GM13977 (cell line): ENCODE measurements at places on chromosomes 1 and 21.

GRCh38 chr21:29403922-29404538 is 105.3 kb downstream of the BACH1 start:
- no peak for DNase-seq

DNA sequence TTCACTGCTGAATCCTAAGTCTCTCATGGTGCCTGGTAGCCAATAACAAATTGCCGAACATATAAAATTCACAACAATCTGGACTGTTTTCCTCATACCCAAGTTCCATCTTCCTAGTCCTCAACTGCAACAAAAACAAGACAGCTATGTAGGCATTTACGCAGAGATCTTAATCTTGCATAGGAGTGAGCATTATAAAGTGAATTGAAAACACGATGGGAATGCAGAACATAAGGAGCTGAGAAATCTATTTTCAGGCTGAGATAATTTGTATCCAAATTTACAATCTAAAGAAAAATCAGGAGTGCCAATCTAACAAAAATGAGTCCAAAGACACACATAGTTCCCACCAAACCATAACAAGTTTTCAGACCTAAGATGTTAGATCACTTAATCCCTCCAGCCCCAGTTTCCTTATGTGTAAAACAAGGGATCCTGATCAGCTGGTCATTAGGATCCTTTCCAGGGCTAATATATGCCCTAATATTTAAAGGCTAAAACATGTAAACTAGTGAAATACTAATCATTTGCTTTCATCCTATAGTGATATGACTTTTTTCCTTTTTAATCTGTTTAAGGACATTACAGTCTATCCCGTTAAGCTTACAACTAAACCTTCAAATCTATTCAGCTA is 1.9 kb downstream of the SLC16A1 start:
- DNase-seq, result no peak

DNA sequence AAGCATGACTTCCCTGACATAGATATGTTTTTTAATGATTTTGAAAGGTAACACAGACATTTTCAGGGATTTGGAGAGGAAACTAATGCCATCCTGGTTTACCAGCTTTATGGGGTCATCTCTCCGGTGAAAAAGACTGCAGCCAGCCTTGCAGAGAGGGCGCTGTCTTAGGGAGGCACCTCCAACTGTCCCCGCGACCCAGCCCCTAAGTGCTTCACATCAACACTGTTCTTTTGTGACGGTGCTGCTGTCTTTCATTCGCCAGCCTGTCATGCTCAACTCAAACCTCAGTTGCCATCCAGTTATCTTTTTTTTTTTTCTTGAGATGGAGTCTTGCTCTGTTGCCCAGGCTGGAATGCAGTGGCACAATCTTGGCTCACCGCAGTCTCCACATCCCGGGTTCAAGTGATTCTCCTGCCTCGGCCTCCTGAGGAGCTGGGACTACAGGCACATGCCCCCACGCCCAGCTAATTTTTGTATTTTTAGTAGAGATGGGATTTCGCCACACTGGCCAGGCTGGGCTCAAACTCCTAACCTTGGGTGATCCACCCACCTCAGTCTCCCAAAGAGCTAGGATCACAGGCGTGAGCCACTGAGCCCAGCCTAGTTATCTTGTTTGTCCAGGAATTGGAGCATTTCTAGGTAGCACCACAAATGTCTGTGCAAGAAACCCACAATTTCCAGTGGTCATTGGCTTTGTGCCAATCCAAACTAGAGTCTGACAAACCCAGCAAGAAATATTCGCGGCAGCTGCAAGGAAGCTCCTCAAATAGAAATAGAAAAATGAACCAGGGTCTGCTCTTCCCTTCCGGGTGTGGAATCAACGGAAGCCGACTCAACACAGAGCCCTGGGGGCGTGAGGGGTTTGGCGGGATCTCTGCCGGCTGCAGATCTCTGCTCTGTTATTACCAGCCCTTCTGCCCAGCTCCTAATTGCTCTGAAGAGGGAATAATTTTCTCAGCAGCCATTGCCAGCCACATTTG is 24.2 kb downstream of the PDE9A start:
- peak; percentile 19 for DNase-seq

- DNase-seq, result no peak
Measured at GRCh38 chr1:83626603-83627002, 372.3 kb downstream of the TTLL7 start.

GRCh38 chr1:228161362-228161761 is 4.2 kb upstream of the IBA57 start:
- no peak for DNase-seq

GRCh38 chr21:38811257-38811656 is 5.5 kb downstream of the ETS2 start:
- no peak for DNase-seq

- peak; percentile 83 for DNase-seq
Measured at GRCh38 chr1:156656806-156657740, 15.2 kb downstream of the BCAN start.

DNA sequence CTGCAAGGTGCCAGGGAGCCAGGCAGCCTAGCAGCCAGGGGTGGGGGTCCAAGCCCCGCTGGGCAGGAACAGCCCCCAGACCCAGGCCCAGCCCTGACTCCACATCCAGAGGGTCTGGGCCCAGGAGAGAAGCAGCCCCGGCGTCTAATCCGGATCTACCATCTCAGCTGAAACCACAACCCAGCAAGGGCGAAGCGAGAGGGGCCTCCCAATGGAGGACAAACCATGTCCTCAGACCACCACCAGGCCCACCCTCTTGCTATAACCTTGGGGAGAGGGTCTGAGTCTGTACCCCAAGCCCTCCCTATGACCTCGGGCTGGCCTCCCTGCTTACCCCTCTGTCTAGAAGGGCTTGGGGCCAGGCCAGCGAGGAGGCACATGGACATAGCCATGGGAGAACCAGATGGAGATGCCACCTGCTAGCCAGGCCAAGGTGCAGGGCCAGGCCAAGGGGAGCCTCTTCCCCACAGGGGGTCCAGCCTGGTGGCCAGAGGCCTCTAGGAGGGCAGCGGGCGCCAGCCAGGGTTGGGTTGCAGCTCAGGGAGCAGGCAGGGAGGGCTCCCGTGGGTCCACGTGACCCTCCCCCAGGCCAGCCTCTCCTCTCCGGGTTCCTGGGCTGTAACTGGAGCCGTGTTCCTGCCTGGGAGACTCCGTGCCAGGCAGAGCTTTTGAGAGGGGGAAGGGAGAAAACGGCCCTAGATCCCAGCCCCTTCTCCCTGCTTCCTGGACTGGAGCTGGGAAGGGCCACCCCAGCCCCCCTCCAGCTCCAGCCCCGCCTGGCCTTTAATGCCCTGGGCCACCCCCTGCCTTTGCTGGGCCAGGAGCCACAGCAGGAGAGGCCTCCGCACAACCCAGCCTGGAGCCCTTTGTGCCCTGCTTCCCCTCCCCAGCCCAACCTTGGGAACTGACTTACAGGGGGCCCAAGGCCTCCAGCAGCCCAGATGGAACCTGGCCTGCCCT is 2.5 kb downstream of the WNT9A start:
- peak; percentile 21 for DNase-seq

DNA sequence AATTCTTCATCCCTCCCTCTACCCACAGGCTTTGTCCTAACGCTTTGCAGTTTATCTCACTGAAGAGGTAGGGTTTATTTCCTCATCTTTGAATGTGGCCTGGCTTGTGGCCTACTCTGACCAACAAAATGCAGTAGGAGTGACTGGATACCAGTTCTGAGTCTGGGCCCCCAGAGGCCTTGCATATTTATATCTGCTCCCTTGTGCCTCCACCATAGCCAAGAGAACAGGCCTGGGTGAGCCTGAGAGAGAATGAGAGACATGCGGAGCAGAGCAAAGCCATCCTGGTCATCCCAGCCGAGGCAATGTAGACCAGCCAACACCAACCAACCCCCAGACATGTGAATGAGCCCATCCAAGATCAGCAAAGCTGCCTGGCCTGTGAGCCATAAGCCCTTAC is 30.3 kb downstream of the SMIM12 start:
- DNase-seq, result no peak

- no peak for DNase-seq
Measured at GRCh38 chr1:112770724-112771123, 55.6 kb upstream of the PPM1J start.

DNA sequence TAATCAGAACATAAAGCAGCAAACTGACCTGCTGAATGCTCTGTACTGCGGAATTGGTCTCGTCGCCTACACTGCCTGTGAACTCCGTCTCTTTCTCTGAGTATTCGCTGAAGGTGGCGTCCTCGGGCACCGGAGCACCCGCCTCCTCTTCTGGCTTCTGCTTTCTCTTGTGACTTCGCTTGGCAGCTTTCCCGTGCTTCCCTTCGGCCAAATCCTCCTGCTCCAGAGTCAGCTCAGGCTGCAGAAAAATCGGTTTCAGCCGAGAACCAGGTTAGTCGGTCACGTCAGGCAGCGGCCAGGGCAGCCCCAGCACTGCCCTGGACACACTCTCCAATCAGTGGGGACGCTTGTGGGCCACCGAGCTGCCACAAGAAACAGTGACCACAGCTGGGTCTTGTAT is 35.8 kb upstream of the RIPK4 start:
- DNase-seq, result no peak

GRCh38 chr1:169090308-169090899 is 16.1 kb upstream of the ATP1B1 start:
- no peak for DNase-seq

DNA sequence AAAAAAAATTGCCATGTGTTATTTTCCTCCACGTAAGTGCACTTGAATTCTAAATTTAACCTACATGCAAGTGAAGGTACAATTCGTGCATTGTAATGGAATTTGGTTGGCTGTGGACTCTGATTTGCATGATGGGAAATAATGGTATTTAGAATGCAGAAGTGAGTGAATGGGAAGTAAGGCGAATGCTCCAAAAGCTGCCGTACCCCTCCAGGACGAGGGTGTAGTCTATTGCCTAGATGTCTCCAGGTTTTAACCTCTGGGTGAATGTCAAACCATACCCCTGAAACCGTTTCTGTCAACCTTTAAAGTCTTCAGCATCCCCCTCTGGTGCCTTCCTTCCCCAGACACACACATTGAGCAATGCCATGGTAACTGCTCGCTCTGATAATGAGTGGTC is 44.5 kb downstream of the KIAA0040 start:
- DNase-seq, result no peak

- DNase-seq, result no peak
Measured at GRCh38 chr1:205470131-205470530, 14.3 kb upstream of the BLACAT1 start.

DNA sequence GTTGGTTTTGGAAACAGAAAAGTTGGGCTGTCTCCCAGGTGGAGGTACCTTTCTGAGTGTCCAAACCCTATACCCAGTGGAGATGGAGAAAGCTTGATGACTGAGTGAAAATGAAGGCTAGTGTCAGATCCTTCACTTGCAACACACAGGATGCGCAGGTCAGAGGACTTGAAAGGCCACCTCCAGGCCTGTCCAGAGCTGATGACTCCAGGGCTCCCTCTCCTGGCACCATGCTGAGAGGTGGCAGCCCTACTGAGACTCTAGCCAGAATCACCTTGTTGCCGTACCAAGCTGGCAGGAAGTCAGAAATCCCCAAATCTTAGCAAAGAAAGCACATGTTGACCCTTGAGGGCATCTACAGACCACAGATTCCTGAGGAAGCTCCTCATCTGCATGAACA is 16.4 kb downstream of the KNCN start:
- peak; percentile 69 for DNase-seq

GRCh38 chr1:113929750-113930498 is 800 bp downstream of the HIPK1 start:
- peak; percentile 70 for DNase-seq

GRCh38 chr21:18493422-18493821 is 89.8 kb upstream of the TMPRSS15 start:
- no peak for DNase-seq

- DNase-seq, result no peak
Measured at GRCh38 chr1:41345434-41346075, 15.7 kb upstream of the FOXO6 start.

DNA sequence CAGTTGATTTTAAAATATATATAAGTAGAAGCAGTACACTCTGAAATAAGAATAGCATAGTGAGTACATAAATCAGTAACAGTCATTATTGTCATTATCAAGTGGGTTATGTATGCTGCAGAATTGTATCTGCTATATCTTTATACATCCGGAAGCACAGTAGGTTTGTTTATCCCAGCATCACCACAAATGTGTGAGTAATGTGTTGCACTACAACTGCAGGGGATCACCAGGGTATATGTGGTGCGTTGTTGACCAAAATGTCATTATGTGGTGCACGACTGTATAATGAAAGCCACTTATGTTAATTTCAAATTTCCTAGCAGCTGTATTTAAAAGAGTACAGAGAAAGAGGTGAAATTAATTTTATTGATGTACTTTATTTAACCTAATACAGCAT is 87.7 kb upstream of the GADD45A start:
- no peak for DNase-seq

GRCh38 chr1:101166583-101167120 is 70.2 kb upstream of the S1PR1 start:
- DNase-seq, result no peak

- peak; percentile 24 for DNase-seq
Measured at GRCh38 chr1:157831968-157832626, 9.5 kb downstream of the CD5L start.

GRCh38 chr1:46394872-46395465 is 852 bp downstream of the FAAH start:
- no peak for DNase-seq

DNA sequence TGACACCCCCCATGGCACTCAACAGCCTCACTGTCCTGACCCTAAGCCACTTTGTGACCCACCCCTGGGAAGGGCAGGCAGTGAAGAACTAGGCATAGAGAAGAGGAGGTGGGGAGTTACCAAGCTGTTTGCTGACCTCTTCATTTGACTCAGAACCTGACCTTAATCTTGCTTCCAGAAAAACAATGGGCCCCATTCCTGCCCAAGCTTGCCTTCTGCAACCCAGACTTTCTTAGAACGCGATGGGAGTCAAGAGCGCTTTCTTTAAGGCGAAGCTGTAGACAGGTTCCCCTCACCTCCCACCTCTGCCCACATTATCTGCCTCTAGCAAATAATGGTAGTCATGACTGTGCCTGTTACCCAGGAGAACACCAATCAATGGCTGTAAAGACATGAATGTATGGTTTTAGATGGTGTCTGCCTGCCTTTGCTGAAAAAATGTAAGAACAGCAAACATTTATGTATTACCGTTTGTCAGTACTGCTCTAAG is 8.2 kb upstream of the CBR3 start:
- no peak for DNase-seq

GRCh38 chr1:9235096-9235459 is 504 bp downstream of the H6PD start:
- peak; percentile 62 for DNase-seq

GRCh38 chr1:106722466-106722865 is 334.0 kb upstream of the PRMT6 start:
- DNase-seq, result no peak
